H9 (cell line): ENCODE measurements at places on chromosomes 11 and 22. TPM values are rescaled to one million over a fixed set of nuclear protein-coding genes. Genes with fewer than 3 reads are reported as not detected.

GRCh38 chr11:34343153-34343552 lies 14.7 kb downstream of the ABTB2 start:
- no peak for DNase-seq

DNA sequence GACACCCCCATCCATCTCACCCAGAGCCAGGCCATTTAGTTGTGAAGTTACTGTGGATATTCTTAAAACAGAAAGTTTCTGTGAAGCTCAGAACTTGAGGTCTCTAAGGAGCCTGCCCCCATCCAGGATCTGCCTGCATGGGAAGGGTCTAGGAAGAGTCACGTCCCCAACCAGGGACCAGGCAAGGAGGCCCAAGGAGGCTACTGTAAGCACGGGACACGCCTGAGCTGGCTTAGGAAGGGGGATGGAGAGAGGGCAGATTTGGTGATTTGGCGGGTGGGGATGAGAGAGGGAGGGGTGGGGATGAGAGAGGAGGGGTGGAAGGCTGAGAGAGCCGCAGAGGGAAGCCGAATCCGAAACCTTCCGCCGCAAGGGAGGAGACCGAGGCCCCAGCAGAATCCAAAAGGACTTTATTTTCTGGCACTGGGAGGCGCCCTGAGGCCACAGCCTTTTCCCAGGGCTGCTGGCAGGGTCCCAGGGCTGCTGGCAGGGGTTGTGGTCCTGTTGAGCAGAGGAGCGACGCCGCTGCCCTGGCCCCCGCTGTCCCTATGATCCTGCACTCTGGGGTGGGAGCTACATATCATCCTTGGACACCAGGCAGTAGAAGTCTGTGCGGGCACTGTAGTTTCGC lies 9.4 kb downstream of the SIGIRR start:
- DNase-seq = no peak

GRCh38 chr11:18615628-18616392 lies 16.2 kb downstream of the MISFA start:
- DNase-seq = no peak

DNA sequence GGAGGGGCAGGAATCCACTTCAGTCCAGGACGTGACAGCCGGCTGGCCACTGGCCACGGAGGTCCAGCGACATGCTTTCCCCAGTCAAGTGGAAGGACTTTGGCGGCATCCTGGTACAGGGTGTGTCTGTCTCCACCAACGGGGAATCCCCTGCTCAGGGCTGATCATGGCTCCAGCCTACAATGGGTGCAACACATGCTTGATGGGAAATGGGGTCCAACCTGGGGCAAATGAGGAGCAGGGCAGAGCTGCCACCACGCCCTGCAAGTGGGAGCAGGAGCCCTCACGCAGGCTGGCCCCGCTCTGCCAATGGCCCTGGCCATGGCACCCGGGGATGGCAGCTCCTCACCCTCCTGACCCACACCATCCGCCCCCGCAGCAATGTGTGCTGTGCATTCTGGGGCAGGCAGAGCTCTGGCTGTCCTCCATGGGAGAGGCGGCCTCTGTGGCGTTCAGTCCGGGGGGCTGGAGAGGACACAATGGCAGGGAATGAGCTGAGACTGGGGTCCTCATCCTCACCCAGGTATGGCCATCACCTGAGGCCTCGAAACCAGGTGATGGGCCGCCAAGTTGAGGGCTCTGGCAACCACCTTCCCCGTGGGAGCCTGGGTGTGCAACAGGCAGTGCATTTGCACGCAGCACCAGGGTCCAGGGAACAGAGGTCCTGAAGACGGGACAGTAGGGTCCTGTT lies 5.8 kb upstream of the SEPTIN5 start:
- DNase-seq = peak; percentile 24

The SAA4 gene
- total RNA-seq = not detected in 2 replicates

The JOSD1 gene
- total RNA-seq = 18.3 and 19.2 TPM in 2 replicates

The SPDYC gene
- 0.44 and 0.61 TPM in 2 replicates for total RNA-seq
